ELF-1 (cell line): ENCODE measurements at places on chromosomes 12 and 14.

- DNase-seq: no peak
Measured at GRCh38 chr12:1130164-1130563, 139.1 kb downstream of the ERC1 start.

DNA sequence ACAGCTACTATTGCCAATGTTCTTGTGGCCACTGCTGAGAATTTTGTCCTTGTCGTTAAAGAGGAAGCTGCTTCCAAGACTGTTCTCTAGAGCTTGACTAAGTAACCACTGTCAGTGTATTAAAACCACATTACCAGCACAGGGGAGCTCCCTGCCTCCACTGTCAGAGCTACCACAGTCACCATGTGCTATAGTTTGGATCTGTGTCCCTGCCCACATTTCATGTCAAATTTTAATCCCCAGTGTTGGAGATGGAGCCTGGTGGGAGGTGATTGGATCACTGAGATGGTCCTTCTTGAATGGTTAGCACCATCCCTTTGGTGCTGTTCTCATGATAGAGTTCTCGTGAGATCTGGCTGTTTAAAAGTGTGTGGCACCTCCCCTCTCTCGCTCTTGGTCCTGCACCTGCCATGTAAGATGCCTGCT is 23.2 kb upstream of the RAP1B start:
- DNase-seq: no peak

DNA sequence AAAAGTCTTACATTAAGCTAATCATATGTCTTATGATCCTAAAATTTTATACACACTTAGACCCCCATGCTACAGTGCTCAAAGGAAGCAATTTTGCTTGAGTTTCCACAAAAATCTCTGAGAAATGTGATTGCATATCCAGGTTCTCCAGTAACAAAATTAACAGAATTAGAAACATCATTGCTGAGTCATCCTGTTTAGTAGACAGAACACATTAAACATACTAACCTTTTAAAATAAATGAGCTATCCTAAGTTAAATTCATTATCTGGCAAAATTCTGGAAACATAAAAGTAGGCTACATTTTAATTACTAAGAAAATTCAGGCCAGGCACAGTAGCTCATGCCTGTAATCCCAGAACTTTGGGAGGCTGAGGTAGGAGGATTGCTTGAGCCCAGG is 94.7 kb downstream of the DENND5B start:
- DNase-seq: no peak

GRCh38 chr12:29695026-29695425 is 88.7 kb downstream of the TMTC1 start:
- DNase-seq: no peak

DNA sequence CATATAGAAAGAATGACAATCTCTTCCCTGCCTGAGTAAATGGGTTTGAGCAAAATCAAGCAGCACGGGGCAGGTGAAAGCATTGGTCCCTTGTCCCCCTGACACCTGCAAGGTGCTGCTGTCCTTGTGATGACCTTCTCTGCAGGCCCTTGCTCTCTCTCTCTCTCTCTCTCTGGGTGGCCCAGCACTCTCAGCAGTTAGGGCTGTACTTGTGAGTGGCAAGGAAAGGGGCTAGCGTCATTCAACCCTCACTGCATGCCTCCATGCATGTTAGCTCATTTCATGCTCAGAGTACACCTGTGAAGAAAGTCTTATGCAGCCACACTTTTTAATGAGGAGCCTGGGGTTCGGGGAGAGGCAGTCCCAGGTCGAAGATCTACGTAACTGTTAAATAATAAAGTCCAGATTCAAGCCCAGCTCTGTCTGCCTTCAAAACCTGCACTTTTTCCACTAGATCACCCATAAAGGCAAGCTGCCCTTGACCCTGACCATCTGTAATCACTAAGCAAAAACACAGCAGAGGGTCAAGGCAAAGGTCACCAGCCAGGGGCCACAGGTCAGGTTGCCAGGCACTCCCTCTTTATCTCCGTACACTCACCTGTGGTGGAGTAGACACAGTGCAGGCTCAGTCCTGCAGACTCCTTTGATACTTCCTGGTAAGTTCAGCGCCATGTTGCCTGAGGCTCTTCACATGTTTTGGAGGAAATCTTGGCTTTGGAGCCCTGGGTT is 44.9 kb upstream of the CLMN start:
- DNase-seq: no peak

DNA sequence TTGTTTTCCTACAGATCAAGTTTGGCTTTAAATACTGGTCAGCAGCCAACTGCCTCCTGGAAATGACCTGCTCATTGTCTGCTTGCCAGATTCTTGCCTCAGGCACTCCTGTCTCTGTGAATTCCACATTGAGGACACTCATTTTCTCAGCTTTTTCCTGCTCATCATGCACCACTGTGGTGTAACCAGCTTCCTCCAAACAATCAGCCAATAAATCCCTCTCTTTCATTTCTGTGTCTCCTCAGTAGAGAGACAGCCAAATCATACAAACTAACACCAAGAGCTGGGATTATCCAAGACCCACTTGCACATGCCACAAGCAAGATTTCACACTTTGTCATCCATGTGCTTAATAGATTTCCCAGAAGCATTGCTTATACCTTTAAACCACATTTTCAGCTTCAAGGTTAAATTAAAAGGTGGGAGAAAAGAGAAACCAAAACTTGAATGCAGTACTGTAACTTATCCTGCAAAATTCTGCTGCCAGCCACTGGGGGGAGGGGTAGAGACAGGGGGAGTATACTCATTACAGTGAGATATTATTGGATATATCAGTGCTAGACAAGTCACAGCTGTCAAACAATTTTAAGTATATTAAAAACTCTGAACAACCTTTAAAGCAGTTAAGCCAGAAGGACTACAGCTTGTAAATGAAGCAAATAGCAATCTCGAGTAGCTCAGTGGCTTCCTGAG is 105.0 kb downstream of the PPP2R5E start:
- DNase-seq: peak; percentile 81

DNA sequence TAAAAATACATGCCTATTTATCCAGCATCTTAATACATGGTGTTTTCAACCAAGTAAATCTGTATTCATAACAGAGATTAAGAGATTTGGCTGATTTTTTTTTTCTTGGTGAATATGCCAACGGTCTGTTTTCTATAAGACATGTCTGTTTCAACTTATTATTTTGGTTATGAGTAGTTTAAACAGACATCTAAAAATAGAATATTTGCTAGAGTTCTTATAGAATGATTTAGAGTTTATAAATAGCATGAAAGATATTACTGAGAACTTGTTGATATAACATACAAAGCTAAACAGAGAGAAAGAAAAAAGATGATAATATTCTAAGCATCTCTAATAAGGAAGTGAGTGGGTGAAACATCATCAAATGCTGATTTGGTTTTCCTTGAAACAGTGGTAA is 199.9 kb downstream of the CCDC91 start:
- no peak for DNase-seq

- DNase-seq: peak; percentile 7
Measured at GRCh38 chr14:51328064-51328771, 88.2 kb downstream of the TMX1 start.

- DNase-seq: peak; percentile 91
Measured at GRCh38 chr12:131830335-131830913, 2.2 kb downstream of the MMP17 start.

- DNase-seq: no peak
Measured at GRCh38 chr12:16218234-16218633, 59.3 kb downstream of the SLC15A5 start.
